ENCODE measurements at places on chromosomes 13 and 19.

GRCh38 chr19:46990991-46991676, 28.5 kb upstream of the NPAS1 start:
- peak; percentile 74 for DNase-seq

DNA sequence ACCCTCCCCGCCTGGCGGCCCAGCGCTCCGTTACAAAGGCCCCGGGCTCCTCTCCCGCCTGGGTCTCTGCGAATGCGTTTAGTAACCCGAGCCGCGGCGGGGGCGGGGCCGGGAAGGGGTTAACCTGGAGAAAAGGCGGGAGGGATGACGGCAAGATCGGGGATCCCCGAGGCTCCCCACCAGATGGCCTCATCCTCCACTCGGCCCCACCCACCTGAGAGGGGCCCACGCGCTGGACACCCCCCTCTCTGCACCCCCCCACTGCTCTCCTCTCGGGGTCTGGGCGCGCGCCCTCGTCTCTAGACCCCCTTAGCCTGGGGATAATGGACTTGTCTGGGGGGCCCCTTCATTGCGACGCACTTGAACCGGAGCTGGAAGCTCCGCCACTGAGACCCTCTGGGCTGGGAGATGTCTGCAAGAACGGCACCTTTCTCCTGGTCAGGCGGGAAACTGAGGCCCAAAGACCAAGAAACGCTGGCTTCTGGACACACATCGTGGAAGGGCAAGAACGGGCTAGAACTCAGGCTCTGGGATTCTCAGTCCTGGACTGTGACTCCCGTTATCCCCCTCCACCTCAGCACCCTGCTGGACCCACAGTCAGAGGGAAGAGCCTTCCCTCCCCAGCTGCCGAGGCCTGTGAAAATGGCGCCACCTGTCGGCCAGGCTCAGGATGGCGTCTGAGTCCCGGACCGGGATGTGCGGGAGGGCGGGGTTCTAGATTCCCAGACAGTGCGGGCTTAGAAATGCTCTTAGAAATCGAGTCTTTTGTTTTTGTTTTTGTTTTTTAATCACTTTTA, 2.9 kb upstream of the LTBP4 start:
- DNase-seq = peak; percentile 87

DNA sequence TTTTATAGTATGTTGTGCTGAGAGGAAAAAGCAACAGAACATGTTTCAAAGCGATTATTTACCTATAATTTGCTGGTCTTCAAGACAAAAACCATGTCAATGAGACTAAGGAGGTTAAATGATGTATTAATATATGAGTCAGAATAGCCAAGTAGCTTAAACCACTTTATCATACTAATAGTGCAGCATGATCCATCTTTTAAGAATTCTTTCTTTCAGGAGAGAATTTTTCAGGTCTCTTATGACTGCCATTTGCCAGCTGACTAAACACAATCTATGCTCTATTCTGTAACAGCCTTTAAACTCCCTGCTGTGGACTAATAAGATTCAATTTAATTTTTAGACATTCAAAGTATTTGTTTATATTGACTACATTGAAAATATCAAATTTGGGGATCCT, 93.7 kb downstream of the TRPC4 start:
- peak; percentile 41 for DNase-seq

DNA sequence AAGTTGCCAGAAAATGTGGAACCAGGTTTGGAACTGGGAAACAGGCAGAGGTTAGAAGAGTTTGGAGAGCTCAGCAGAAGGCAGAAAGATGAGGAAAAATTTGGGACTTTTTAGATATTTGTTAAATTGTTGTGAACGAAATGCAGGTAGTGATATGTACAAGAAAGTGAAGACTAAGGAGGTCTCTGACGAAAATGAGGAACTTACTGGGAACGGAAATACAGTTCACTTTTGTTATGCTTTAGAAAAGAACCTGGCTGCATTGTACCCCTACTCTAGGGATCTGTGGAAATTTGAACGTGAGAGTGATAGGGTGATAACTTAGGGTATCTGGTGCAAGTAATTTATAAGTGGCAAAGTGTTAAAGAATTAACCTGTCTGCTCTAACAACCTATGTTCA, 632.4 kb downstream of the SLITRK5 start:
- no peak for DNase-seq

- DNase-seq = peak; percentile 84
Observed at GRCh38 chr13:31044364-31045285, 112.2 kb downstream of the TEX26 start.

DNA sequence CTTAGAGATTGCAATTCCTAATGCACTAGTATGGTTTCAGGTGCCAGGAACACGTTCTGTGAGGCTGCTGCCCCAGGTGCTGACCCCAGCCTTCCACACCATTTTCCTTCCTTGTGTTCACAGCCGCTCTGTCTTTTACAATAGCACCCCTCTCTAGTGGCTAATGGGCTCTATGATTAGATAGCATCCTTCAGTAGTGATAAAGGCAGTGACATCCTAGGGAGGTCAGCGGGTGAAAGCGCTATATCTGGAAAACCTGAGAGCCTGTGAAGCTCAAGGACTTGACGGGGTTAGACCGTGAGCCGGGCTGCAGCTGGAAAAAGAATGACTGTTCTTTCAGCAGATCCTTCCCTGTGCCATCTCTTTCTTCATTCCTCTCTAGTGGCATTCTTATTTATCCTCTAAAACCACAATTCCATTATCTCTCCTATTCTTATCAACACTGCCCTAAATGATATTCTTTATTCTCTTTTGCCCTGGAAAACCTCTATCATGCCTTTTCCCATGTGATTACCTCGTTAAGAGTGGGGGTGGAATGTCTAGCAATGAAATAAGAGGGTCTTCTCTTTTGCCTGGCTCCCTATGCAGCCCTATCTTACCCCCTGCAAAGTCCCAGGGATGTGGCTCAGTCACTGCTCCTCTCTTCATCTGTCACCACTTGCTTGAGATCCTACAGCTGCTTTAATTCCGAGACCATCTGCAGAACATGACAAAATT, 21.8 kb downstream of the ALOX5AP start:
- DNase-seq = no peak

DNA sequence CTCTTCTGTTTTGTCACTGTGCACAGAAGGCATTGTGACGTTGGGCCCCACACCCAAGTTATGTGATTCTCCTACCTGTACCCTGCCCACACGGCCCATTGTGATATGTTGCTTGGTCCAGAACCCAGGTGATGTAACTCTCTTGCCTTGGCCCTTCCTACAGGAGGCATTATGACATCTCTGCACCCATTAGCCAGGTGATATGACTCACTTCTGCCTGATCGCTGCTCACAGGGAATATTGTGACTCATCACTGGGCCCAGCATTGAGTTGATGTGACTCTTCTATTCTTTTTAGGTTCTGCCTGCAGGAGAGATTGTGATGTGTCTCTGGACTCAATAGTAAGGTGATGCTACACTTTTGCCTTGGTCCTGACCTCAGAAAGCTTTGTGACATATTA, 65.4 kb upstream of the ZNF91 start:
- DNase-seq = peak; percentile 72

DNA sequence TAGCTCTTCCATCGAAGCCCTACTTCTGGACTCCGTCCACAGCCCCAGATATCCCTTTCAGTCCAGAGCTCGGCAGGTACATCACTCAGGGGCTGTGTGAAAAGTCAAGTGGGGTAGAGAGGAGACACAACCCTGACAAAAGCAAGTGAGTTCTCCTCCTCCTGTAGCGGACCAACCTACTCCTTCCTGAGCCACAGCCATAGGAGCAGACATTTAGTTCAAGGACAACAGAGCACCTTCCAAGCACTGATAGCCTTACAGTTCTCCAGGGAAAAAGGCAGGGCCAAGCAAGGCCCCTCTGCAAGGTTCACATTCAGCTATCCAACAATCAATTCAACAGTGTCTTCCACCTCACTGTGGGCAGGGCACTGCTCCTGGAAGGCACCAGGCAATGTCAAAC, 89.0 kb downstream of the FGF14 start:
- no peak for DNase-seq

DNA sequence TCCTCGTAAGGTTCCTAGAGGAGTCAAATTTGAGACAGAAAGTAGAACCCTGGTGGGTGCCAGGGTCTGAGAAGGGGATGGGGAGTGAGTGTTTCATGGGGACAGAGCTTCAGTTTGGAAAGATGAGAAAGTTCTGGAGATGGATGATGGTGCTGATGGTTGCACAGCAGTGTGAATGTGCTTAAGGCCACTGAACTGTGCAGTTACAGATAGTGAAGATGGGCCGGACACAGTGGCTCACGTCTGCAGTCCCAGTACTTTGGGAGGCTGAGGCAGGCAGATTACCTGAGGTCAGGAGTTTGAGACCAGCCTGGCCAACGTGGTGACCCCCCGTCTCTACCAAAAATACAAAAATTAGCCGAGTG, 917 bp downstream of the SPC24 start:
- no peak for DNase-seq

- DNase-seq = no peak
Observed at GRCh38 chr19:3985643-3986259, 488 bp upstream of the EEF2 start.

DNA sequence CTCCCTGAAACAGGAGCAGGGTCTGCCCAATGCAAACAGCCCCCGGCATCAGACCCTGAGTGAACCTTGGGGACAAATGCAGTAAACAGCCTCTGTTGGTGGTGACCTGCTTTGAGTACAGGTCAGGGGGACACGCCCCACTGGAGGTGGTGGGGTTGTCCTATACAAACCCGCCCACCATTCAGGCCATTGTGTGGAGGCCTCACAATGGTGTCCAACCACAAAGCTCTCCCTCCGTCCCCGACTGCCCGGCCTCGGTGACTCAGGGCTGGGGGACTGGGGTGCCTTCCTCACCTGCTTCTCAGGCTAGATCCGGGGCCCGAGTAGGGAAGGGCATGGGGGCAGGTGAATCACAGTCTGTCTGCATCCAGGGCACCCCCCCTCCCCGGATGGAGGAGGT, 1.5 kb downstream of the MUC16 start:
- no peak for DNase-seq

- no peak for DNase-seq
Observed at GRCh38 chr19:40763526-40763925, 11.8 kb upstream of the MIA start.

GRCh38 chr19:15180451-15181390, 20.1 kb downstream of the NOTCH3 start:
- DNase-seq = peak; percentile 23

DNA sequence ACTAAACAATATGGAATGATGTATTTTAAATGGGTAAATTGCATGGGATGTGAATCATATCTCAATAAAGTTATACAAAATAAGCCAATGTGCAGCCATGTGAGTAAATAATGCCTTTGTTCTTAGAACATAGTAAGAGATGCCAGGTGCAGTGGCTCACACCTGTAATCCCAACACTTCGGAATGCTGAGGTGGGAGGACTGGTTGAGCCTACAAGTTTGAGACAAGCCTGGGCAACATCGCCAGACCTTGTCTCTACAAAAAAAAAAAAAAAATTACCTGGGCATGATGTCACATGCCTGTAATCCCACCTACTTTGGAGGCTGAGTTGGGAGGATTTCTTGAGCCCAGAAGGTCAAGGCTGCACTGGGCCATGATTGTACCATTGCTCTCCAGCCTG, 230.7 kb downstream of the RFC3 start:
- DNase-seq = no peak

- DNase-seq = no peak
Observed at GRCh38 chr13:21009036-21009435, 52.4 kb downstream of the LATS2 start.

DNA sequence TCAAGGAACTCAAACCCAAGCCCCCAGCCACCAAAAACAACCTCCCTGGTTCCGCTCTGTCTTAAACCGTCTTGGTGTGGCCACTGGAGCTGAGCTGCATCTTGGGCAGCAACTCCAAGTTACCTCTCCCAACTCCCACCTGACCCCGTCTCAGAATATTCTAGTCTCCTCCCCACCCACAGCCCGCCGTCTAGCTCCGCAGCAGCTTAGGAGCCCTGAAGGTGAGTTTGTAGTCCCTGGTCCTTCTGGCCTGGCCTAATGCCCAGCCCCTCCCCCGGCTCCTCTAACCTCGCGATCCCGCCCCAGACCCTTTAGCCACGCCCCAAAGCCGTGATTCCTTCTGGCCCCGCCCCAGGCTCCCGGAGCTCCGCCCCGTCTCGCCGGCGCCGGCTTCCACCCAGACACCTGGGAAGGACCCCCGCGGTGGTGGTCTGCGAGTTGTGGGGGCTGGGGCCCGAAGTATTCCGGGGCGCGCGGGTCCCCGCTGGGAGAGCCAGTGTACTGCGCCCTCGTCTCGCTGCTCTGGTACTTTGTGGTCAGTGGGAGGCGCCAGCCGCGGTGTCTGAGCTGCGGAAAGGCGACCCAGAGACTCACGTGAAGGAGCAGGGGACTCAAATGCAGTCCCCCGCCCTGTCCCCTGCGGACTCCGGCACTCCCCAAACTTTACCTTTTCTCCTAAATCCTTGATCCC, 2.5 kb upstream of the LHB start:
- DNase-seq = peak; percentile 56

- no peak for DNase-seq
Observed at GRCh38 chr13:62302341-62302740, 886.7 kb upstream of the PCDH20 start.

GRCh38 chr13:104281910-104282309, 1215.7 kb upstream of the SLC10A2 start:
- no peak for DNase-seq

DNA sequence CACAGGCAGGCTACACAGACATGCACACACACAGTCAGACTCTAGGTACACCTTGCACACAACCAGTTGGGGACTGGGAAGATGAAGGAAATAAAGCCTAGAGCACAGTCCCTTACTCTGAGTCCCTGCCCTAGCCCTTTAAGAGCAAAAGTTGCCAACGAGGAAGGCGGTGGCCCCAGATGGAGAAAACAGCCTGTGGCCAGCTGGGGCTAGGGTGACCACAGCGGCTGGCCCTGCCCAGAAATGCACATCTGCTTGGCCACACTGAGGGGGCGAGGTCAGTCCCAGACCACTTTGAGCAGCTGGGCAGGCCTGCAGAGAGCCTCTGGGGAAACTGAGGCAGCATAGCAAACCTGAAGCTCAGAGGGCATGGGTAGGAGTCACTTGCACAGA, 52.3 kb downstream of the PTPRS start:
- no peak for DNase-seq

- no peak for DNase-seq
Observed at GRCh38 chr13:40302351-40302750, 364.1 kb downstream of the FOXO1 start.

GRCh38 chr13:106522898-106523525, 12.4 kb downstream of the EFNB2 start:
- no peak for DNase-seq

DNA sequence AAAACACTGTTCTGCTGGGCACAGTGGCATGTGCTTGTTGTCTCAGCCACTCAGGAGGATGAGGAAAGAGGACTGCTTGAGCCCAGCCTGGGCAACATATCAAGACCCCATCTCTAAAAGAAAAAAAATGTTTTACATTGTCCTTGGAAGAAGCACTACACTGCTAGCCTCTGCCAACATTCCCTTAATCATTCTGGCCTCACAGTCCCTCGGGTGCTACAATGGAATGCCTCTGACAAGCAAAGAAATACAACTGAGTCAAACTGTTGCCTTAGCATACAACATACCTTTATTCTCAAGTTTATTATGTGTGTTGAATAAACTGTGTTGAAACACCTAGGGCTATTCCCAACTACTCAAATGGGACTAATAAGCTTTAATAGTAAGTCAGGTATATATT, 56.1 kb downstream of the PSPC1 start:
- DNase-seq = no peak

Measured in kidney tubule cell (primary cell).